ENCODE measurements at places on chromosomes 2 and 18. TPM values are rescaled to one million over a fixed set of nuclear protein-coding genes. Genes with fewer than 3 reads are reported as not detected.

ANKRD44 gene
- total RNA-seq, result 34.2 TPM

TUBB8B gene
- not detected for total RNA-seq

TNFRSF11A gene
- 0.25 TPM for total RNA-seq

PLEKHH2 gene
- 11.7 TPM for total RNA-seq
